ENCODE measurements at places on chromosomes 5 and 9. TPM values are rescaled to one million over a fixed set of nuclear protein-coding genes. Genes with fewer than 3 reads are reported as not detected.

Gene TRUB2
- 7.4 TPM for total RNA-seq

Gene HAVCR1
- 2.0 TPM for total RNA-seq

Gene GBGT1
- 46.8 TPM for total RNA-seq

Gene RNF183
- not detected for total RNA-seq

Gene ZNF300
- 8.0 TPM for total RNA-seq

Gene ZNF462
- total RNA-seq: 9.6 TPM

Gene CAAP1
- total RNA-seq: 19.0 TPM

Gene PCA3
- not detected for total RNA-seq

Gene TAS2R1
- not detected for total RNA-seq

GRCh38 chr9:83599071-83599470, 23.9 kb upstream of the IDNK start:
- no peaks in the 10 kb centered on the region for H3K4me1 ChIP-seq
- H3K36me3 ChIP-seq: no peaks in the 10 kb centered on the region
- H3K4me3 ChIP-seq: no peak overlapping the region
- no peak for DNase-seq
- H3K27me3 ChIP-seq: no peaks in the 10 kb centered on the region

- no peak overlapping the region for H3K4me3 ChIP-seq
- no peaks in the 10 kb centered on the region for H3K36me3 ChIP-seq
- DNase-seq: no peak
- no peak overlapping the region for H3K27ac ChIP-seq
These were observed 45.5 kb downstream of the RXRA start for GRCh38 chr9:134371731-134372130.

DNA sequence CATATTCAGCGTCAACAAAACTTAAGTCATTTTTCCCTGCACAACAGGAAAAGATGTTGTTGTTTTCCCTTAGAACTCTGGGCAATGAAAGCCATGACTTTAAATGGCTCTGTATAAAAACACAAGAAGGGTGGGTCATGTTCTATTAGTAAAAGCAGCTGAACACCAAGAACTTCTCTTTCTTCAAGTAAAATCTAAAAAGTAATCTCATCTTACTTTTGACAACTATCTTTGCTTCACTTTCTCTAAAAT, 9.1 kb downstream of the PFDN1 start:
- DNase-seq: no peak
- H3K36me3 ChIP-seq: no peaks in the 10 kb centered on the region
- no peak overlapping the region for H3K4me3 ChIP-seq
- H3K27ac ChIP-seq: peak overlapping the region; percentile 67
- no peaks in the 10 kb centered on the region for H3K27me3 ChIP-seq

DNA sequence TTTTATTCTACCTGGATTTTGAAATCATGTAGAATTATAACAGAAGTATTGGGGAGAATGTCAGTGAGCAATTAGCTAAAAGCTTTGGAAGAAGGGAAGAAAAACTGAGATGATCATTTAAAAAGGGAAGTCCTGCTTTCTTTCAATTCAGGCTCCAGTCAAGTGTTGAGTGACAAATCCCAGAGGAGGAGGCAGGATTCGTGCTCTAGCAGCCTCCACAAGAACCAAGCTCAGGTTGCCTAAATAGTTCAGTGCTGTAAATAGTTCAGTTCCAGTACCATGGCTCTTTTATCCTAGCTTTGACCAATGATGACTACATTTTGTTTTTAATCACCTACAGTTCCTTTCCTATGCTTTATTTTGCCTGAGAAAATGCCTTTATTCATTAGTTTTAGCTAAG, 204.9 kb upstream of the NREP start:
- no peak overlapping the region for H3K27ac ChIP-seq
- no peaks in the 10 kb centered on the region for H3K4me1 ChIP-seq
- DNase-seq: no peak
- H3K4me3 ChIP-seq: no peak overlapping the region

- DNase-seq: no peak
- peak overlapping the region; percentile 94 for H3K27ac ChIP-seq
- peaks cover 29% of the 10 kb centered on the region for H3K4me1 ChIP-seq
- H3K36me3 ChIP-seq: peaks cover 4% of the 10 kb centered on the region
- H3K27me3 ChIP-seq: no peaks in the 10 kb centered on the region
These were observed 8.1 kb downstream of the ARPC5L start for GRCh38 chr9:124869986-124870560.

DNA sequence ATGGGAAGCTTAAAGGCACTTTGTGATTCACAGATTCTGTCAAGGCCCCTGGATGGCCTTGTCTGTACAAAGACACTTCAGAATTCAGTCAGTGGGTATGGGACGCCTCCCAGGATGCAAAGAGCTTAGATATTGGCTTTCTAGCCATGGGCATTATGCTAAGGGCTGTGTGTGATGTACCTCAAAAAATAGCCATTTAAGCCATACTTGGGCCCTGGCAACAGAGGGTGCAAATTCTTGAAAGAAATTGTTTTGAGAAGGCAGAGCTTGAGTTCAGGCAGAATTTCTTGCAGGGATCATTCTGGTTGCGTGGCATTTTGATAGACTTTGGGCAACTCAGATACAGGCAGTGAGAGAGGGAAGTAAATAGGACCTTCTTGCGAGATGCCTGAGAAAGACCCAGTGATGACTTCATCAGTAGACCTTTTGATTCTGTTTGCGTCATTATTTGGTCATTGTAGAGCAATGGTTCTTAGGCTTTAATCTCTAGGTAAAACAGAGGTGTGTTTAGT, 3.9 kb downstream of the CYFIP2 start:
- no peaks in the 10 kb centered on the region for H3K27me3 ChIP-seq
- peaks cover 21% of the 10 kb centered on the region for H3K4me1 ChIP-seq
- H3K27ac ChIP-seq: no peak overlapping the region
- no peaks in the 10 kb centered on the region for H3K36me3 ChIP-seq
- DNase-seq: no peak
- H3K4me3 ChIP-seq: no peak overlapping the region

- no peak for DNase-seq
- peaks cover 9% of the 10 kb centered on the region for H3K4me1 ChIP-seq
- H3K27ac ChIP-seq: peak overlapping the region; percentile 44
- H3K27me3 ChIP-seq: no peaks in the 10 kb centered on the region
These were observed 900 bp downstream of the RGS7BP start for GRCh38 chr5:64506567-64507263.

GRCh38 chr5:142080248-142080647, 28.3 kb upstream of the NDFIP1 start:
- H3K36me3 ChIP-seq: no peaks in the 10 kb centered on the region
- H3K4me3 ChIP-seq: no peak overlapping the region
- DNase-seq: no peak
- H3K27me3 ChIP-seq: no peaks in the 10 kb centered on the region
- no peak overlapping the region for H3K27ac ChIP-seq

- no peak for DNase-seq
- no peaks in the 10 kb centered on the region for H3K4me1 ChIP-seq
- H3K36me3 ChIP-seq: no peaks in the 10 kb centered on the region
These were observed 388.9 kb downstream of the NR2F1-AS1 start for GRCh38 chr5:93192087-93192486.

DNA sequence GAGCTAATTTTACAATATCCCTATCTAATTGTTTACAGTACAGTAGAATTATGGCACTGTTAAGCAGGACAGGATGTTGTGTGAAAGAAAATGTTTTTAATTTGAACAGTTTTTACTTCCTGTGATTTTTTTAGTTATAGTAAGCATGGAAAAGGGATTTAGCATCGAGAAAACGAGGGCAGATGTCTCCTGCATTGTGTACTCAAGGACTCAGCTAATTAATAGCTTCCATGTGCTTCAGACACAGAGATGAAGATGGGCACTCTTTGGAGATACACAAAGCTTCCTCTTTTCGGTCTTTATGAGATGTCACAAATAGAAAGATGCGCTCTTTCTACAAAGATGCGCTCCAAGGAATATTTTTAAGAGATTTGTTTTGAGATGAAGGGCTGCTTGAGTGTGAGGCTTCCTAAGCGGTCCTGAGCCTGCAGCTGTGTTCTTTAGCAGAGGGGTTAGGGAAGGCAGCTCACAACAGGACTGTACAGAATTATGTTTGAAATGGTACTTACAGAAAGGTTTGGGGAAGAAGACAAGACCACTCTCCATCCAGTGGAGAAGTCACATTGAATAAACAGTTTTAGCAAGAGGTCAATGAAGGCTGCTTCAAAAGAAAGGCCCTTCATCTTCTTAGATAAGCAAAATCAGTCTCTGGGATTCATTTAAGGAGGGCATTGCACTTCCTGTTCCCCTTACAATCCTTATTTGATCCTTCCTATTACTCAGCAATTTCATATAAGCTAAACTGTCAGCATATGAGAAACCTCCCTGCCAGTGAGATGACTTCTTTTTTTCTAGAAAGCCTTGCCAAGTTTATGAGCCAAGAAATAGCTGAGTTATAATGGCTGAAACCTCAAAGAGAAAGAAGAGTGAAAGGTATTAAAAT, 311.5 kb downstream of the EFNA5 start:
- peaks cover 8% of the 10 kb centered on the region for H3K4me1 ChIP-seq
- H3K27ac ChIP-seq: no peak overlapping the region
- H3K36me3 ChIP-seq: no peaks in the 10 kb centered on the region
- H3K27me3 ChIP-seq: no peaks in the 10 kb centered on the region
- DNase-seq: no peak

DNA sequence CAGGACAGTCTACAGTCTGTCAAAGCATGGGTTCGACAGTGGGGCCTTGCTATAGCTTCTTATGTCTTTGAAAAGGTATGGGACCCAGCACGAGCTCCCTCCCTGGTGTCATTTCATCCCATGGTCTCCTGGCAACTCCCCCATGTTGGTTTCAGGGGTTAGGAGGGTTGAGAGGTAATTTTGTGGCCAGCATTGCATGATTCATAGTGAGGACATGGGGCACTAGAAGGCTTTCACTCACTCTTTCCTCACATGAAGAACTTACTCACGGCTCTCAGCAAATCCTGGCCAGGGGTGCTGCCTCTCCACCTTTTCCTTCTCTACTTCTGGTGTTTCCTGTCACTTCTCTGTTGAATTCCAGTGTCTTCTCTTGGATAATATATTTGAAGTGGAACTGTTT, 134.7 kb upstream of the TNPO1 start:
- no peaks in the 10 kb centered on the region for H3K4me1 ChIP-seq
- H3K36me3 ChIP-seq: no peaks in the 10 kb centered on the region
- H3K27ac ChIP-seq: no peak overlapping the region
- H3K4me3 ChIP-seq: no peak overlapping the region
- no peak for DNase-seq

DNA sequence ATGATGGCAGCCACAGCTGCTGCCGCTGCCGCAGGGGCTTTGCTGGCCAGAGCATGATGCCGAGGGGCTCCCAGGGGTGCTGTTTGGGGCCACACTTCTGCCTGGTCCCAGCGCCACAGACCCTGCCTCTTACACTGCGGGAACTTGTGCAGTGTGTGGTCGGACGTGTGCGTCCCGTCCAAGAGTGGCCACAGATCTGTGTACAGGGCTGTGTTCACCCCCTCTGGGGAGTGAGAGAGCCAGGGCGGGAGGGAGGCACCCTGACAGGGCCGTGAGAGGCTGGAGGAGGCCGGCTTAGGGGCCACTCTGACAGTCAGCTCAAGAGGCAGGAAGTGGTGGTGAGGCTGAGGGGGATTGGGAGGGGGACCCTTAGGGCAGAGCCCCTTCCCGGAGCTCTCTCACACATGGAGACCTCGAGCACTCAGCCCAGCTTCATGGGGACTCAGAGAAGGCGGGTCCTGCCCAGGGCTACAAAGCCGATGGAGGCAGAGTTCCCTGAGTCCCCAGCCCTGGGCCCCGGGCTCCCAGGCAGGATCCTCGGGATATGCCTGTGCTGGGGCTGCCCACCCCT, 13.1 kb upstream of the CARD19 start:
- DNase-seq: no peak
- no peaks in the 10 kb centered on the region for H3K27me3 ChIP-seq
- H3K27ac ChIP-seq: no peak overlapping the region
- H3K4me1 ChIP-seq: no peaks in the 10 kb centered on the region

DNA sequence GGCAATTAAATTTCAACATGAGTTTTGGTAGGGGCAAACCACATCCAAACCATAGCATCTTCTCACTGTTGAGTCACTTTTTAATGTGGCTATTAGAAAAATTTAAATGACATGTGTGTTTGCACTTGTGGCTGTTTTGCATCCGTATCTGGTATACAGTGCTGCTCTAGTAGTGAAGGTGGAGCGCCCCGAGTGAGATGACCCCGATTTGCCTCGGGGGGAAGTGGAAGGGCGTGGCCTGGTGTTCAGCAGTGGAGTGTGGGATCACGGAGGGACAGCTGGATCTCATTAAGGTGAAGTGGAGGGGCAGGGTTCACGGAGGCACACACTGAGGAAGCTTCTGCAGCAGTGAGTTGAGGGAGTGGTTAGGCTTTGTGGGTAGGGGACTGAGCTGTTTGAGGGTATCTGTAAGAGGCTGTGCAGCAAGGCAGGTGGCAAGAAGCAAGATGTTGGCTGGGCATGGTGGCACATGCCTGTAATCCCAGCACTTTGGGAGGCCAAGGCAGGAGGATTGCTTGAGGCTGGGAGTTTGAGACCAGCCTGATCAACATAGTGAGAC, 6.2 kb upstream of the GMCL2 start:
- no peaks in the 10 kb centered on the region for H3K36me3 ChIP-seq
- no peak for DNase-seq
- no peaks in the 10 kb centered on the region for H3K4me1 ChIP-seq
- no peaks in the 10 kb centered on the region for H3K27me3 ChIP-seq
- H3K27ac ChIP-seq: no peak overlapping the region

DNA sequence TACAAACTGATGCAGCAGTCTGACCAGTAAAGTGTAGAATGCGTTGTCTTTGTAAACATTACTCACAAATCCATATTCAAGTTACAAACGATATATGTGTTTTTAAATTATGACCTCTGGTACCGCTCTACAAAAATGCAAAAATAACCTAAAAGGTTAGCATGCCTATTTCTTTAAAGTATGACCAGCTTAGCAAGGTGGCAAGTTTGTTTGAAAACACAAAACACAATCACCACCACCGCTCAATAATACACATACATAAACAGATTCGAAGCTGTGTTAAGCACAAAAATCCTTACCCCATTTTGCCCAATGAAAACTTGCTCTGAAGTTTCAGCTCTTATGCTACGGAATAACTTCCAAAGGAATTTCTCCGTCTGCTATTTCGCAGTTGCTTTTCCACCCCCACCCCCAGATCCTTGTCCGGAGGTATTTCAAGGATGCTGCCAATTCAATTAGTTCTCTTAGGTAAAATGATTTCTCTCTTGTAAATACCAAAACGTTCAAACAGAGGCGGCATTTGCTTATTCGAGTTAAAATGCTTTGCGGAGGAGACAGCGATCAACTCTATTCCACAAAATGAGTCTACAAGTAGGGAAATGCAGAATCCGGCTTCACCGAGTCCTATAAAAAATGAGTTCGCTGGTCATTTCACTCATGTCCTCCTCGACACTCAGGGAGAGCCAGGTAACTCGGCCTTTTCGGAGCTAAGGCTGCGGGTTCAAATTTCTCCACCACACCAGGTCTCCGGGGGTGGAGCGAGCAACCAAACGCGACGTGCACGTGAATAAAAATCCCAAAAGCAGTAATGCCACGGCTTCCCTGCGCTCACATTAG, 1.2 kb downstream of the HOMER1 start:
- no peaks in the 10 kb centered on the region for H3K36me3 ChIP-seq
- no peak for DNase-seq
- peaks cover 32% of the 10 kb centered on the region for H3K4me1 ChIP-seq
- peak overlapping the region; percentile 80 for H3K4me3 ChIP-seq
- H3K27ac ChIP-seq: peak overlapping the region; percentile 94
- no peaks in the 10 kb centered on the region for H3K27me3 ChIP-seq

GRCh38 chr5:66931651-66932050, 264.9 kb downstream of the CD180 start:
- H3K4me3 ChIP-seq: no peak overlapping the region
- DNase-seq: no peak
- H3K36me3 ChIP-seq: no peaks in the 10 kb centered on the region
- H3K27me3 ChIP-seq: no peaks in the 10 kb centered on the region

- peaks cover 8% of the 10 kb centered on the region for H3K36me3 ChIP-seq
- no peak overlapping the region for H3K27ac ChIP-seq
- H3K4me1 ChIP-seq: no peaks in the 10 kb centered on the region
- no peak overlapping the region for H3K4me3 ChIP-seq
- H3K27me3 ChIP-seq: no peaks in the 10 kb centered on the region
These were observed 17.0 kb downstream of the ERAP2 start for GRCh38 chr5:96893342-96893741.
